ENCODE measurements at places on chromosomes 5 and 9. TPM values are rescaled to one million over a fixed set of nuclear protein-coding genes. Genes with fewer than 3 reads are reported as not detected.

The TEX48 gene
- not detected for total RNA-seq

The PCDHGA4 gene
- total RNA-seq = 4.0 TPM

GRCh38 chr5:118791926-118792734 lies 196.2 kb downstream of the DTWD2 start:
- no peak for DNase-seq

- no peak for DNase-seq
These were observed 165.0 kb downstream of the SYK start for GRCh38 chr9:90966480-90967144.

- DNase-seq = no peak
These were observed 6.5 kb downstream of the TAS2R1 start for GRCh38 chr5:9623661-9624060.

DNA sequence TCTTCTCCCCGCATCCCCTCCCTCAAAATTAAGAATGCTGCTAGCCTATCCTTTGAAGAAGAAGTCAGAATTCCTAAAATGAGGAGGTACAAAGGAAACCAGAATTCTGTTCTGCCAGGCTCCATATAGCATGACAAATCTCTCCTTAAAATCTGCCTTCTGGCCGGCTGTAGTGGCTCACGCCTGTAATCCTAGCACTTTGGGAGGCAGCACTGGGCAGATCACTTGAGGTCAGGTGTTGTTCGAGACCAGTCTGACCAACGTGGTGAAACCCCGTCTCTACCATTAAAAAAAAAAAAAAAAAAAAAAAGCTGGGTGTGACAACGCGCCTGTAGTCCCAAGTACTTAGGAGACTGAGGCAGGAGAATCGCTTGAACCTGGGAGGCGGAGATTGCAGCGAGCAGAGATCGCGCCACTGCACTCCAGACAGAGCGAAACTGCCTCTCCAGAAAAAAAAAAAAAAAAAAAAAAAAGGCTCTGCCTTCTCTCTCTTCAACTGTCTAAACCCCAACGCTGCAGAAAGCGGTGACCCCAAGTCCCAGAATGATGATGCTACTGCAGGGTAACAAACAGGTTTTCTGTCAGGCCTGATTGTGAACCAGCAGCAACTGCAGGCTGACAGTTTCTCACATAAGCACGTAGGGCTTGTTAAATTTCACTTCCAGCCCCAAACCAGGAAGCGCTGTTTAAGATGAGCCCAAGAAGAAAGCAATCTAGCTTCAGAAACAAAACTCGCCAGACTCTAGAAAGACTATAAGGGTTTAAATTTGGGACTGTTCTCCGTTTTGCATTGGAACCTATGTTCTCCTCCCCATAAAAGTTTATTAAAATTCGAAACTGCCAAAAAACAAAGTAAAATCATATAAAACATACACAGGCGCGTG lies 963 bp upstream of the CAST start:
- DNase-seq = no peak

All from left cardiac atrium (tissue), 4 donors.